Activated T-helper 2 cell treated with anti-CD3 and anti-CD28 coated beads, Interferon-gamma antibody, Interleukin-2, Interleukin-4, amounts not matched to agents 10 μg/mL and 5 μg/mL and 100 μg/mL, durations not matched to agents 14 hours and 24 hours and 36 hours (primary cell): ENCODE measurements at places on chromosomes 7 and 10. TPM values are rescaled to one million over a fixed set of nuclear protein-coding genes. Genes with fewer than 3 reads are reported as not detected.

Gene ARHGAP19
- 25.3 and 29.9 TPM in 2 replicates for total RNA-seq

Gene DOCK1
- 0.59 and 1.1 TPM in 2 replicates for total RNA-seq

Gene CSTF2T
- total RNA-seq, result 39.0 and 41.2 TPM in 2 replicates

Gene FFAR4
- not detected in 2 replicates for total RNA-seq

Gene NCF1
- 0.52 and 0.90 TPM in 2 replicates for total RNA-seq

Gene FAM171A1
- 2.9 and 3.6 TPM in 2 replicates for total RNA-seq

Gene ARHGEF35
- total RNA-seq, result 3.6 and 4.1 TPM in 2 replicates

Gene CRYGN
- total RNA-seq, result not detected in 2 replicates

Gene BEND7
- not detected in 2 replicates for total RNA-seq

Gene TUBB8
- not detected in 2 replicates for total RNA-seq

Gene HMX3
- total RNA-seq, result not detected in 2 replicates

Gene PTPRZ1
- total RNA-seq, result not detected in 2 replicates

Gene FAM204A
- 53.1 and 55.6 TPM in 2 replicates for total RNA-seq
